ENCODE measurements at places on chromosomes 6 and 20.

- no peak for DNase-seq
Observed at GRCh38 chr6:44603044-44603686, 215.7 kb downstream of the CDC5L start.

DNA sequence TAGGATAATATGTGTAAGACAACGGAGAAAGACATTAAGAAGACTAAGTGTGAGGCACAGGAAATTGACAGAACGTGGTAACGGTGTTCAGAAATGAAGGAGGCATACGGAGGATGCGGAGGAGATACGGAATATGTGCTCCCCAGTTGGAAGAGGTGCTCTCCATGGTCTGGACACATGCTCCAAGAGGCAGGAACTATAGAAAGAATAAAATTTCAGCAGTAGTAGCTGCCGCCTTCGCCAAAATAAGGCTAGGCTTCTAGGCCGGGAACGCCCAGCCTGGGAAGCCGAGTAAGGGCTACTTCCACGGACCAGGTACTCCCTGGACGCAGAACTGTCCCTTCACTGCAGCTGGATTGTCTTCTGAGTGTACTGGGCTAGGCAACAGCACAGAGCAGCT is 7.4 kb downstream of the MAFB start:
- no peak for DNase-seq

- no peak for DNase-seq
Observed at GRCh38 chr20:12171923-12172524, 254.3 kb downstream of the BTBD3 start.

GRCh38 chr6:143598466-143599080 is 79.2 kb upstream of the PHACTR2 start:
- DNase-seq = no peak

- DNase-seq = no peak
Observed at GRCh38 chr20:45822857-45823256, 4.3 kb downstream of the TNNC2 start.

DNA sequence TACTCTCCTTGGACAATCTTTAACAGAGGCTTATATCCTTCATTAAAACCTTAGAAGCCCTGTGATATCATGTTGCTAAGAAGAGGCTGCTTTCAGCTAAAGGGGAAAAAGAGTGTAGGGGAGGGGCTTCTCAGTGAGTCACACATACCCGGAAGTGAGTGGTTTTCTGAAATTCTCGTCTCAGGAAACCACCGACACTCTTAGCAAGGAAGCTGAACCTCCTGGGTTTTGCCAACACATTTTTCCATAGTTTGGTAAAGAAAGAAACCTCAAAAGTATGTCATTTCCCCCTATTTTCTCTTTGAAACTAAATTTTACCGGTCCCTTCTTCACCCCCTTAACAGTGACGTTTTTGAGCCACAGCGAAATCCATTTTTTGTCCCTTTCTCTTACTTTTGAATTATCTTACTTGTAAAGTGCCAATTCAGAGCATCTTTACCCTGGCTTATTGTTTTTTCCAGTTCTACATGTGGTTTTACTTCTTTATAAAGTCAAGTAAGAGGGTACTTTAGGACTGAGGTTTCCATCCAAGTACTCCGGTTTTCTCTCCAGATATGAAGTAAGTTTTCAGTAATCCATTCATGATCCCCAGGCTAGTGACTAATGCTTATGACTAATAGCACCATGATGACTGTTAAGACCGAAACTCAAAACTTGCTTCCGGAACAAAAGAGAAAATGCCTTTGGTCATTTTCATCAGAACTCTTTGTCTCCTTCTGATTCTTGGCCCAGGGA is 219.3 kb downstream of the ARHGAP18 start:
- peak; percentile 54 for DNase-seq

DNA sequence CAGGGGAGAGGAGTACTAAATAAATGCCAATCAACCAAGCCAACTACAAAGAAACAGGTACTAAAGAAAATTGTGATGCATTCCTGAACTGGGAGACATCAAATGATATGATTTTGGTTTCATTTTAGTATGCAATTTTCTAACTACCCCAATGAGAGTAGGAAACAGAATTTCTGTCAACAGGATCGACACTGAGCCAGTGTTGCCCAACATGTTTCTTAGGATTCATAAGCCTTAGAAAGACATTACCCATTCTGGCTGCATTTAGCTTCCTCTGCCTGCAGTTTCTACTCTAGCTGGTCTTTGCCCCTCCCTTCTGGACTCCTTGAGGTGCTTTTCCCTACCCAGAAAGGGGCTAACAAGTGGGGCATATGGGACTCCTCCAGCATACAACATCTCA is 49.8 kb downstream of the KCTD20 start:
- no peak for DNase-seq

- DNase-seq = peak; percentile 50
Observed at GRCh38 chr20:63574156-63574828, at the start of gene HELZ2. HELZ2 (minus strand) TSS chr20:63574239; CDS start chr20:63572385, 1,854 bp downstream.

- DNase-seq = no peak
Observed at GRCh38 chr20:52939141-52939540, 33.0 kb upstream of the TSHZ2 start.

DNA sequence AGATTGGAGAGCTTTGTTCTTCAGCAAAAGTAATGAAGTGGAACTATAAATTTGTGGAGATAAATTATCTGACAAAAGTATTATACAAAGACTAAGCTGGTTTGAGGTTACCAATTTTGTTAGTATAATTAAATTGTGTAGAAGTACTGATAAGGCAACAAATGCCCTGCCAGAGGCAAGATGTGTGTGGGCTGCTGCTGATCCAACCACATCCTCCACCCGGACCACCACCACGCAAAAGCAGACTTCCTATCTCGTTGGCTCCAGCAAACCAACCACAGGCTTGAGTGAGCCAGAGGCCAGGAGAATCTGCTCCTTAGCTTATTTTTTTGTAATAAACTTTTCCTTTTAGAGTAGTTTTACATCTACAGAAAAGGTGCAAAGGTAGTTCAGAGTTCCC is 1.1 kb upstream of the MYLK4 start:
- no peak for DNase-seq

DNA sequence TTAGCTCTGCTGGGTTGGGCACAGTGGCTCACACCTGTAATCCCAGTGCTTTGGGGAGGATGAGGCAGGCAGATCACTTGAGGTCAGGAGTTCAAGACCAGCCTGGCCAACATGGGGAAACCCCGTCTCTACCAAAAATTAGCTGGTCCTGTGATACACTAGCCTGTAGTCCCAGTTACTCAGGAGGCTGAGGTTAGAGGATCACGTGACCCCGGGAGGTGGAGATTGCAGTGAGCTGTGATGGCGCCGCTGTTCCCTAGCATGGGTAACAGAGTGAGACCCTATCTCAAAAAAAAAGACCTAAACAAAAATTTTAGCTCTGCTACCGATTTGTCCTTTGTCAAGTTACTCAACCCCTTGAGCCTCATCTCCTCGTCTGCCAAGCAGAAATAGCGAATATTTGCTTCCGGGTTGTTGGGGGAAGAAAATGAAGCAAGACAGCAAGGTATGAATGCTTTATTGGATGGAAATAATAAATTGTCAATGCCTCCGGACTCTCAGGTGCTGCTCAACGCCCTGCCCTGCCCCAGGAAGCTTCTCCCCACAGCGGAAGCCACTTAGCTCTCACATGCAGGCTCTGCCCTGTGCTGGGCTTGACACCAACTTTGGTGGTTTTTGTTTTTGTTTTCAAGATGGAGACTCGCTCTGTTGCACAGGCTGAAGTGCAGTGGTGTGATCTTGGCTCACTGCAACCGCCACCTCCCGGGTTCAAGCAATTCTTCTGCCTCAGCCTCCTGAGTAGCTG is 24.9 kb upstream of the ITCH start:
- DNase-seq = no peak

GRCh38 chr6:44784195-44784594 is 396.7 kb downstream of the CDC5L start:
- DNase-seq = no peak

DNA sequence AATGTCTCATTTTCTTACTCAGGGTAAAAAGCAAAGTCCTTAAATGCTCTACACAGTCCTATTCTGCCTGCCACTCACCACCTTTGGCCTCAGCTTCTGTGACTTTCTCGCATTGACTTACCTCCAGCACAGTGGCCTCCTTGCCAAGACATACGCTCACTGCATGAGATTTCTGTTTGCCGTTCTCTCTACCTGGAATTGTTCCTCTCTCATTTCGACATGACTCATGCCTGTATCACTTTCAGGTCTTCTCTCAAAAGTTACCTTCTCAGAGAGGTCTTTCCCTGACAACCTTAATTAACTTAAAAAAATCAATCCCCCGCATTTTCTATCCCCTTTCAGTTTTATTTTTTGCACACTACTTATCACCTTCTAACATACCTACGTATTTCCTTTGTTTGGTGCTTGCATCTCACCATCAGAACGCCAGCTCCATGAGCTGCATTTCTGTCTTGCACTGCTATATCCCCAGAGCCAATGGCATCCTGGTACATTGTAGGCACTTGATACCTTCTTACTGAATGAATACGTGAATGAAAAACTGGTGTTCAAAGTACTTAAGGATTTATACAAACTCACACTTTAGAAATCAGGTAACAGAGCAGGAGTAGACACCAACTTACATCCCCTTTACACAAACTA is 24.5 kb downstream of the TENT5A start:
- DNase-seq = no peak

GRCh38 chr20:25050082-25050481 is 7.9 kb downstream of the ACSS1 start:
- DNase-seq = no peak

DNA sequence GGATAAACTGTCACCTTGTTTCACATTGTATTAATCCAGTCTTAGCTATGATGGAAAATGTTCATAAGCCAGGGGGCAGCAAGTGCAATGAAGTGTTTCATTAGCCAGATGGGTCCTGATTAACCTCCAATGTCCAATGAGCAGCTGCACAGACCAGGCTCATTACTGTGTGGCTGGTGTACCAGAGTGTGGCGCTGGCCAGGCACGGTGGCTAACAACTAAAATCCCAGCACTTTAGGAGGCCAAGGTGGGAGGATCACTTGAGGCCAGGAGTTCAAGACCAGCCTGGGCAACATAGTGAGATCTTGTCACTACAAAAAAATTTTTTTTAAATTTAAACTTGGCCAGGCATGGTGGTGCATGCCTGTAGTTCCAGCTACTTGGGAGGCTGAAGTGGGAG is 201.7 kb upstream of the FOXQ1 start:
- no peak for DNase-seq

Data from stimulated activated naive CD4-positive, alpha-beta T cell (primary cell).